Inflammatory macrophage (primary cell): ENCODE measurements at places on chromosomes 11 and 22.

GRCh38 chr22:42856179-42856864 lies 751 bp downstream of the ARFGAP3 start:
- DNase-seq: peak; percentile 90

- DNase-seq: no peak
These were observed 27.1 kb upstream of the NUP50 start for GRCh38 chr22:45136594-45136993.

- no peak for DNase-seq
These were observed 43.5 kb upstream of the CYP2D6 start for GRCh38 chr22:42174062-42174461.

GRCh38 chr11:59802639-59803176 lies 7.9 kb downstream of the MRPL16 start:
- peak; percentile 67 for DNase-seq

GRCh38 chr11:120556797-120557196 lies 45.2 kb downstream of the GRIK4 start:
- no peak for DNase-seq

- DNase-seq: no peak
These were observed 12.1 kb downstream of the PRG3 start for GRCh38 chr11:57368845-57369232.

GRCh38 chr11:7968686-7969085 lies 3.4 kb upstream of the NLRP10 start:
- no peak for DNase-seq

GRCh38 chr11:69393865-69394233 lies 87.6 kb upstream of the LINC01488 start:
- no peak for DNase-seq

DNA sequence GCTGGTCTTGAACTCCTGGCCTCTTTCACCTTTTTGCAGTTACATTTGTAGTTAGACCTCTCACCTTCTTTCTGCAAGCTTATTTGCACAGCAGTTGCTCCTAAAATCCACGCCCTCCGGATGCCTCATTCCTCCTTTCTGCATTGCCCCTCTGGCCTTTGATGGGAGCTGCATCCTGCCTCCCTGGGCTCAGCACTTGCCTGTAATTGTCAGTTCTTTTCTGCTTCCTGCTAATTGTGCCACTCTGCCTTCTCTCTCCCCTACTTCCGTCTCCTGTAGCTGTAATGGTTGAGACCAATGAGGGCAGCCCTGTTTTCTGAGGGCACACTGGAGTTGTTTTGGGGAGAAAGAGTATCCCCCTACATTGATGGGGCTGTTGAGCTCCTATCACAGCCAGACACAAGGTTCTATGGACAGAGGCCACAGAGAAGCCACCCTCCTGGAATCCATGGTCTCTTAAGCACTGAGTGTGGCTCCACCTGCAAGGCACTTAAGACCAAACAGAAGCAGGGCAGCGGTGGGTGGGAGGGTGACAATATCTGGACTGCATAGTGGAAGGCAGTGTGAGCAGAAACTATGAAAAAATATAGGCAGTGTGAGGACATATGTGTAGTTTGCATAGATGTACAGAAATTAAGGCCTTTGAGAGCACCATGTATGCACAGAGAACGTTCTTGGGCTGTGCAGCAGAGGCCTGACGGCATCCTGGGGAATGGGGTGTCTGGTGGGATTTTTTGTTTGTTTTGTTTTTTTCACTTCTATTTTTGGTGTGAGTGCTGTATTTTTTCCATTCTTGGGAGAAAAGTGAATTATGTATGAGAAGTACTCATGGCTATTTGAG lies 30.5 kb downstream of the YDJC start:
- DNase-seq: no peak

GRCh38 chr11:70542406-70542805 lies 144.1 kb downstream of the CTTN start:
- DNase-seq: no peak

DNA sequence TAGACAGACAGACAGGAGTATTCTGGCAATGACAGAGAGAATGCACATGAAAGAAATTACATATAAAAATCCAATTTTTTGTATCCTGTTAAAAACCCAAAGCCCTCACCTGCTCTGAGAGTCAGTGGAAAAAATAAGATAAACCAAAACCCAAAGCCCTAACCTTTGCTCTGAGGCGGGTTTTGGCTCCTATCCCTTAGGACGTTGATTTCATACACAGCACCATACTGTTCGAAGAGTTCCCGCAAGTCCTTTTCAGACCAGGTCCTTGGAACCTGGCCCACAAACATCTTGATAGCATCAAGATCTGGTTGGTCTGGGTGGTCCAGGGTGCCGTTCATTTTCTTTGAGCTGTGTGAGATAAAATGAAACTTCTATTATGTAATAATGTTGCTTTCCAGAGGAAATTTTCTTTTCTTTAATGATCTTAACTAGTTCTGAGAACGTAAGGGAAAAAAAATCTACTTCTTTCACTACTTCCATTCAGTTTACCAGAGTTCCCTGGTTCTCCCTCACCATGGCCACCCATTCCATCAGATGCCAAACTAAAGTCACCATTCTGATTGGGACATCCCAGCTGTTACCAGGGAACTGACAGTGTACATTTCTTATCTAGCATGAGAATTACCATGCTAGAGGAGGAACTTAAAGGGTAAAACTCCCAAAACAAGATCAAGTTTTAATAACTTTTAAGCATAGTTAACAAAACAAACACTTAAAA lies 39.9 kb upstream of the RAPSN start:
- DNase-seq: no peak

DNA sequence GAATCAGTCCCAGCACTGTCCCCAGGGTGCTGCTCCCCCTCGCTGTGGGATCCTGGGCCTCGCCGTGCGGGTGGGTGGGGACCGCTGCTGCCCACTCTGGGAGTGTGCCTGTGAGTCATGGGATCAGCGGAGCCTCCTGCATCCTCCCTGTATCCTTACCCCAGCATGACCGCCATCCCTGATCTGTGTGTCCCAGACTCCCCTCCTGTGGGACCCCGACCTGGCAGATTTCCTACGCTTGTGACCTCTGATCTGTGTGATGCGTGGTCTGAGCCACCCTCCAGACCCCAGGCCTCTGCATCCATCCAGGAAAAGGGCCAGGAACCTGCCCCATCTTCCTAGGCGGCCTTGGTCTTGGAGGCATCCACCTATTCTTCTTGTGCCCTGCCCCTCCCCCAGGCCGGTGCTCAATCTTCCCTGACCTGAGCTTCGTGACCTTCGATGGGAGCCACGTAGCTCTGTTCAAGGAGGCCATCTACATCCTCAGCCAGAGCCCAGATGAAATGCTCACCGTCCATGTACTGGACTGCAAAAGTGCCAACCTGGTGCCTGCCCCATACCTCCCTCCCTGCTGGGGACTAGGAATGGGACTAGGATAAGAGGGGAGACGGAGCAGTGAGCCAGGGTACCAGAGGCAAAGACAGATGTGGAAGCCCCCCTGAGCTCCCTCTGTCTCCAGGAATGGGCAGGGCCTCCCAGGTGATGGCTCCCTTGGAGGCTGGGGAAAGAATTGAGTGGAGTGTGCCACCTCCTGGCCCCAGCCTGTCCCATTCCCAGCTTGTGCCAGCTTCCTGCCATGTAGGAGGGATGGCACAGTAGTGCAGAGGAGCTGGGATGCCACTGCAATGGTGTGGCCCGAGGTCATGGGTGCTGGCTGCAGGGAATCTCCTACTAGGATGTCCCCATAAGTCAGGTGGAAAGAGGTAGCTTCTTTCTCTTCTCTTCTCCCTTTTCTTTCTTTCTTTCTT lies 65.4 kb downstream of the OTOG start:
- DNase-seq: no peak

- no peak for DNase-seq
These were observed 5.8 kb downstream of the ARSA start for GRCh38 chr22:50621948-50622722.

DNA sequence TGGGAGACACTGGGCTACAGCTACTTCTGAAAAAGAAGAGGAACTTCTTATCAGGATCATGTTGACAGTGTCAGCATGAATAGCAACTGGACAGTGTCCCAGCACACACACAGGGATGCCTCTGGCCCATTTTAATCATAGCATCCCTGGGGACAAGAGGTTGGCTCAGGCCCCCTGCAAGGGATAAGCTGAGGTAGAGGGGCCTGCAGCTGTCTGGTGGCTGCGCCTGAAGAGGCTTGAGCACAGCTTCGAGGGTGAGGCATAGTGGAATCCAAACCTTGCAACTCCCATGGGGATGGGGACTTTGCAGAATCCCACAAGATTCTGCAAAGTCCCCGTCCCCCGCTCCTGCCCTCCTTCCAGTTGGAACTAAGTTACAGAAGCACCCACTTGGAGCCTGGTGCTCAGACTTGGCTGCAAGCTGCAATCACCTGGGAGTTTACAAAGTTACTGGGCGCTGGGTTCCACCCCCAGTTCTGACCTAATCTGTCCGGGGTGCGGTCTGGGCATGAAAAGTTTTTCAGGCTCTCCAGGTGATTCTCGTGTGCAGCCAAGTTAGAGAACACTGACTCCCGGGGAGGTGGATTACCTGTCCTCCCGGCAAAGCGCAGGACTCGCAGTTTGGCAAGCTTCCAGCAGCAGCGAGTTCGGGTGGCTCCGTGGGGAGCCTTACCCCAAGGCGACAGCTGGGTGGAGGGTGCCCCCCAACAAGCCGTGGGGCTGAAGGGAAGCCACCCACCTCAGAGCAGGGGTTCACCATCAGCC lies 16.0 kb upstream of the LINC01488 start:
- no peak for DNase-seq
